ENCODE measurements at places on chromosomes 2 and 18.
A peak's percentile ranks its signal among the peaks of the same experiment; 100 is the strongest.

DNA sequence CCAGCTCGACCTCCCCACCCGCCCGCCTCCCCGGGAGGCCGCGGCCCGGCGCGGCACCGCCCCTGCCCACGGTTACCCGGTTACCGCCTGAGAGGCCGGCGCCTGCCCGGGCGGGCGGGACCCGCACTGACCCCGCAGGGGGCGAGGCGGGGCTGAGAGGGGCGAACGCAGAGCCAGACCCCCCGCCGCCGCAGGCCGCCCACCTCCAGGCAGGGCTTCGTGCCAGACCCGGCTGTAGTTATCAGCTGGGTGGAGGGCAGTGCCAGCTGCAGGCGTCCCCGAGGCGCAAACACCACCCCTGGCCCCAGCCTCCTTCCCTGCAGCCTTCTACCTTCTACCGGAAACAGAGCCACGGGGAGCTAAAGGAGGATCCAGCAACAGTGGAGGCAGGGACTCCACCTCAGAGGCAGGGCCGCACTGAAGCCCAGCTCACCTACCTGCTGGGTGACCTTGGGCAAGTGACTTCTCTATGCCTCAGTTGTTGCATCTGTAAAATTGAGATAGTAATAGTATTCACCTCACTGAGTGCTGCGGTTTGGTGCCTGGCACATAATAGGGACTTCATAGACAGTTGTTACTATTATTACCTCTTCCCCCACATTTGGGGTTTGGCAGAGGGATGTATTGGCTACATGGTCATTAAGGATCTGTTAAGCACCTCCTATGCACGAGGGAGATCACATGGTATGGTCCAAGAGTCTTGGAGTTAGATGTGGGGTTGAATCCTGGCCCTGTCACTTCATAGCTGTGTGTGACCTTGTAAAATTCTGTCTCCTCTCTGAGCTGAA, 231.6 kb upstream of the SMAD2 start:
- DNase-seq = no peak

DNA sequence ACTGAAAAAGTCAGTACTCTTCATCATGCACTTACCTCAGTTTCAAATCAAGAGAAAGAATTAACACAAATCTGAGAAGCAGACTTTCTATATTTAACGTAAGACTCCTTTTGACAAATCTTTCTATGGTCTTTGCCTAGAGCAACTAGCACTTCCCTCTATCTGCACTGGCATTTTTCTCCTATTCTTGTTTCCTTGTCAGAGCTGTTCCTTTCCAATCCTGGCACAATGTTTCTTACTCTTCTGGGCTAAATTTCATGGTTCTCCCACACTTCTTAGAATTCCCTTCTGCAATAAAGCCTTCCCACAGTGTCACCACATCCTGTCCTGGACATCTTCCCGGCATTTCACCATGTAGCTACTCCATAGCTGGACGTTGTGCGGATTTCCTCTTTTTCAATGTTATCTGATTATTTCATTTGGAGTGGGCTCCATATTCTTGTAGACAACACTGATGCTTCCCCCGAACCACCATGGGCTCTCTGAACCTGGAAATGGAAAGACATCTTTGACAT, 144.7 kb upstream of the CTNNA2 start:
- no peak for DNase-seq

GRCh38 chr18:21777814-21778213, 37.2 kb downstream of the MIB1 start:
- DNase-seq = no peak

GRCh38 chr2:179596018-179596417, 265.4 kb downstream of the ZNF385B start:
- no peak for DNase-seq

- no peak for DNase-seq
These were observed 97.1 kb downstream of the ITGA4 start for GRCh38 chr2:181554061-181554830.

- DNase-seq = no peak
These were observed 9.0 kb upstream of the MATN3 start for GRCh38 chr2:20021405-20022009.

- peak; percentile 86 for DNase-seq
These were observed 25.3 kb upstream of the STAM2 start for GRCh38 chr2:152200565-152201465.

GRCh38 chr2:204542982-204543608, 2.2 kb upstream of the PARD3B start:
- DNase-seq = no peak

GRCh38 chr18:12324991-12325725, 17.1 kb downstream of the TUBB6 start:
- no peak for DNase-seq

GRCh38 chr18:66013969-66014368, 263.2 kb downstream of the CDH7 start:
- no peak for DNase-seq

DNA sequence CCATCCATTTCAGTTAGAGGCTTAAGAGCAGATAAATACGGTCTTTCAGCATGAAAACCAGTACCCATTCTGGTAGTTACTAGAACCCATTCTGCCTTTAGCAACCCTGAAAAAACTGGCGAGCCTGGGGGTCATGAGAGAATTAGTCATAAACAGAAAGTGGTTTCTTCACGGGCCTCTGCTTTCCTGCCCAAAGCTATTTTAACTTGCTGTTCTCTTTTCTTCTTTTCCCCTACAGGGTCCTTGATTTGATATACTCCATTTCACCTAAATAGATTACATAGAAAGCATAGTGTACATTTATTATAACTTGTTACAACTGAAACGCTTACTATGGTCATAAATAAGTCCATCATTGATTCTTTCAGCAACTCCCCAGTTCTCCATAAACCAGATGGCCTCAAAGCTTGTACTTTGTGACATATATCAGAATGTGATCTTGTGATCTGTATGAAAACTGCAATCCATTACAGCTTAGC, 48.3 kb downstream of the WDFY1 start:
- DNase-seq = no peak

DNA sequence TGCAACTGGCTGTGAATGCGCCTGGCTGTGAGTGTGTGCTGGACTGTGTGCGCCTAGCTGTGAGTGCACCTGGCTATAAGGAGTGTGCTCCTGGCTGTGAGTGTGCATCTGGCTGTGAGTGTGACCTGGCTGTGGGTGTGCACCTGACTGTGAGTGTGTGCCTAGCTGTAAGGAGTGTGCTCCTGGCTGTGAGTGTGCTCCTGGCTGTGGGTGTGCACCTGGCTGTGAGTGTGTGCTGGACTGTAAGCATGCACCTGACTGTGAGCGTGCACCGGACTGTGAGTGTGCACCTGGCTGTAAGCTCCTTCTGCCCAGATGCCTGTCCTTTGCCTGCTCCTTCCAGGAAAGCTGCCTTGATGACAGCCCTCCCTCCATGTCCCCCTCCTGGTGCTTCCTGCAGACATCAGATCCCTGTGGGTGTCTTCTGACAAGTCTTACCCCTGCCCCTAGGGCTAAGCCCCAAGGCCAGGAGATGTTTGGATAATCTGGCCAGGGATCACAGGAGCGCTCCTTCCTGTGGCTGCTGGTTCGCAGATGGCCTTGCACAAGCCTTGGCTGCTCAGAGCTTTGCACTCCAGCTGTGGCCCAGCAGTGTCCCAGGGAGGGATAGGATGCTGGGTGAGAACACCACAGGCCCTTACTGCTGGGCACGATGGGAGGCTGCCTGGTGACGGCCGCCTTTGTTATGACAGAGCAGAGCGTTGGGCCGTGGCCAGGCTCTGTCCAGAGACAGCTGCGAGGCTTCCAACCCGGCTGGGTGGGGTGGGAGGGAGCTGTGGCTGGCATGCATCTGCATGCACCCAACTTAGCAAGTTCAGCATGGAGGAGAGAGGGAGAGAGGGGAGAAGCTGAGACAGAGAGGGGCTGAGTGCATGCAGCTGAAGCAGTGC, 89.9 kb downstream of the GLI2 start:
- DNase-seq = no peak

DNA sequence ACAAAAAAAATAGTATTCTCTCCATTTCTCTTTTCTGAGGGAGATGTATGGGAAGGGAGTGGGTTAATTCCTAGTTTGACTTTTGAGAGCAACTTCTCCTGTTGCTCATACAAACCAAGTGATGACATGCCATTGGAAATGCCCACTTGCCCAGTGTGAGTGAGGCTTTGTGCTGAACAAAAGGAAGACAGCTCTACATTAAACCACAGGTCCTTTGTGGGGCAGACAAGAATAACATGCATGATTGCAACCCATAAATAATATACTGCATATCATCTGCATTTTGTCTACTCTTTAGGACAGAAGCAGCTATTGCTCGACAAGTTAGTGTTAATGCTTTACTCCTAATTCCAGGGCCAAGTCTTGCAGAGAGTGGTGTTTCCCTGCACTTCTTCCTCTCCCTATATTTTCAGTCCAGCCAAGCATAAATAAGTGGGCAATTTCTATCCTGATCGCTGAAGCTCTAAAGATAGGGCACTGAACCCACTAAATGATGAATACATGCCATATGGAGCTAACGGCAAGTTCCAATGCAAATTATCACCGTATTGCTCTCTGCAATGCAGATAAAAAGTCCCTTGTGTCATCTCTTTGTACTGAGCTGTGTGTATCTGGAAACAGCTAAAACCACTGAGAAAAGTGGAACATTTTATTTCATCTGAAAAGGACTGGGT, 19.4 kb upstream of the EHBP1 start:
- no peak for DNase-seq

- DNase-seq = no peak
These were observed 72.8 kb downstream of the AQP4 start for GRCh38 chr18:26792661-26793060.

DNA sequence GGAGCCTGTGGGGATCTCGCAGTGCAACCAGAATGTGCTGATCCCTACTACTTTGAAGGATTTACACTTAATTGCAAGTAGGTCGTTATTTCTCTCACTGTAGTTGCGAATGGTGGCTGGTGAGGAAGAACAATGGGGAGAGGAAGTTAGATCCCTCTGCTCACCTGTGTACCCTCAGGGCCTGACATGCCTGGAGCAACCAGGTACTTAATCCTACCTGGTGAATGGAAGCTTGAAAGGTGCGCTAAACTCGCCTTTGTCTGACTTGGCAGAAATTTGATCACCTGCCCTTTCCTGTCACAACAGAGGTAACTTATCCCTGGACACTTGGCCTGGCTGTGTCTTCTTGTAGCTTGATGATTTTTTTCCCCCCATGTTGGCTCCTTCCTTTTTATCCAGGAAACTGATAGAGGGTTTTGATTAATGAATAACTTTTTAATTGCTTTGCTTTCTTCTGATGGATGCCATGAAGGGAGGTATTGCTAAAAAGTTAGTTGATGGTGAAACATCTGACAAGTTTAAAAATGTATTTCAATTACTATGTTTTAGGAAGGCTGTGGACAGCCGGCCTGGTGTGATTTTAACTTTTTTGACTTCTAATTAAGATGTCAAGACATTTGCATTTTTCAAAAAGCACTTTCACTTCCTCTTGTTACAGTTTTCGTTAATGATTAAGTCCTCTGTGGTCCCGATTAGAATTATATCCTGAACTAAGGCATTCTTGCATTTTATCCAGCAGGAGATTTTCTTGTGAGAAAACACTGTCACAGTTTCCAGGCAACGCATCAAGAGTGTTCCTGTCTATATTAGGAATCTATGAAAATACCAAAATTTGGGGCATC, 9.2 kb downstream of the SGPP2 start:
- DNase-seq = no peak

DNA sequence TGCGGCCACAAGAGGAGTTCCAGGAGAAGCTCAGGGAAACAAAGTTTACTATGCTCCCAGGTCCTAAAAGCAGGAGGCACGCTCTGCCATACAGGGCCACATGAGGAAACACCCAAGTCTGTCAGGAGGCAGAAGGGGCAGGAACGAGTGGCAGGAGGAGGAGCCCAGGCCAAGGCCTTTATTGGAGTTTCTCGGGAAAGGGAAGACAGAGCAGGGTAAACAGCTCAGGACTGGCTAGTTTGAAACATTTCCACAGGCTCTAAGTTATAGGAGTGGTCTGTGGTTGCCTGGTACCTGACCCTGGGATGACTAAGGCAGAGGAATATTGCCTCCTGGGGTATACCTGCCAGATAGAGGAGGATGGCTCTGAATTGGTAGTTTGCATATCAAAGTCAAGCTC, 3.7 kb upstream of the ZNF638 start:
- DNase-seq = no peak

GRCh38 chr2:121248766-121249343, 36.1 kb downstream of the TFCP2L1 start:
- no peak for DNase-seq

DNA sequence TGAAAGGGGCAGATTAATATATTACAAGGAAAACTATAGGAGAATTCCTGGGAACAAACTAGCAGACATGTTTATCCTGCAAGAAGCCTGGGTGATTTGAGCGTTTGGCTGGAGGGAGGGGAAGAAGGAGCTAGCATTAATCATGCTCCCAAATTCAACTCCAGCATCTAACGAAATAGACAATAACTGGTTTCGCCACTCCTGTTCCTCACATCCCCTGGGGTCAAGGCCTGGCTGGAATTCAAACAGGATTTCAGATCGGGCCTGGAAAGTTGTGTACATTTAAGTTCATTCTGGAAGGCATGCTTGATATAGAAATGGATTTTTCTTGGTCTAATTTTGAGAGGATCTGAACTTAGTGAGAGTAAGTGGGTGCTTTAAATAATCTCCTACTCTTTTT, 126.1 kb upstream of the CTAGE1 start:
- DNase-seq = no peak

DNA sequence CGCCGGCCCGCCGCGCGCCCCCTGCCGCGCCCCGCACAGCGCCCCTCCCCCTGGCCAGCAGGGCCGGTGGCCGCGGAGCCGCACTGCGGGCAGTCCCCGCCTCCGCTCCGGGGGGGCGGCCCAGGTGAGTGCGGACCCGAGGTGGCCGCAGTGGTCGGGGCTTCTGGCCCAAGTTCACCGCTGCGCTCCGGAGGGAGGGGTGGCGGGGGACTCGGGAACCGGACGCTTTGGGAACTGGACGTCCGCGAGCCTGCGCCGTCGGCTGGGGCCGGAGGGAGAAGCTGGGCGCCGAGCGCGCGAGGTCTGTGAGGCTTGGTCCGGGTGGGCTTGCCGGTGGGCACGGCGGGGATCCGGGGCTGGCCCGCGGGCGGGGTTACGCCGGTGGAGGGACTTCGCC, 591 bp upstream of the LDLRAD4 start:
- no peak for DNase-seq
